Left renal cortex interstitium (tissue), 4 donors: ENCODE measurements at places on chromosomes 7 and 10. TPM values are rescaled to one million over a fixed set of nuclear protein-coding genes. Genes with fewer than 3 reads are reported as not detected.

Gene LRIT2
- not detected for polyA plus RNA-seq

Gene GBX1
- polyA plus RNA-seq, result not detected

Gene TMEM229A
- polyA plus RNA-seq, result 0.08 TPM

Gene HYAL4
- polyA plus RNA-seq, result 0.08 TPM

Gene ACHE
- 5.6 TPM for polyA plus RNA-seq

Gene NFKB2
- 20.8 TPM for polyA plus RNA-seq

Gene GSTO2
- polyA plus RNA-seq, result 38.9 TPM

Gene SORCS3
- 3.8 TPM for polyA plus RNA-seq

Gene LRRC4
- 10.1 TPM for polyA plus RNA-seq

Gene ASIC3
- 1.4 TPM for polyA plus RNA-seq

Gene FAM107B
- 78.9 TPM for polyA plus RNA-seq

Gene ANKRD30A
- not detected for polyA plus RNA-seq

Gene MASTL
- polyA plus RNA-seq, result 13.1 TPM

Gene NUTM2B
- polyA plus RNA-seq, result 2.4 TPM

Gene ARL4A
- 24.8 TPM for polyA plus RNA-seq

Gene CABCOCO1
- 3.1 TPM for polyA plus RNA-seq

Gene TRIM50
- 0.43 TPM for polyA plus RNA-seq

Gene CALHM1
- 0.08 TPM for polyA plus RNA-seq

Gene SPDYE6
- polyA plus RNA-seq, result 10.2 TPM

Gene GNAT3
- polyA plus RNA-seq, result not detected

Gene PTTG1IP2
- polyA plus RNA-seq, result not detected

Gene SPDYE1
- polyA plus RNA-seq, result 0.54 TPM

Gene PRSS37
- polyA plus RNA-seq, result not detected

Gene SPDYE9
- 1.0 TPM for polyA plus RNA-seq

Gene RTKN2
- 13.2 TPM for polyA plus RNA-seq

Gene ITPRIP
- polyA plus RNA-seq, result 11.3 TPM

Gene CRYGN
- polyA plus RNA-seq, result 4.3 TPM
